Transverse colon (tissue), 4 donors: ENCODE measurements at places on chromosomes 12 and 14. TPM values are rescaled to one million over a fixed set of nuclear protein-coding genes. Genes with fewer than 3 reads are reported as not detected.

DNA sequence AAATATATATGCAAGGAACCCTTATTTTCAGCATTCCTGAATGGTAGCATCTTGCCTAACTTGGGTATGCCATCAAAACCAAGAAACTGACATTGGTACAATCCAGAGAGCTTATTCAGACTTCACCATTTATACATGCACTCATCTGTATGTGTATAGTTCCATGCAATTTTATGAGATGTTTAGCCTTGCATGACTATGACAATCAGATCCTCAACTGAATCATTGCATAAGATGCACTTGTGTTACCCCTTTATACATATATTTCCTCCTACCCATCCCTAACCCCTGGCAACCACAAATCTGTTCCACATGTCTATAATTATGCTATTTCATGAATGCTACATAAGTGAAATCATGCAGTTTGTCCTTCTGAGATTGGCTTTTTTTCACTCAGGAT is 37.0 kb upstream of the PPFIBP1 start:
- no peak overlapping the region for H3K4me3 ChIP-seq
- H3K27ac ChIP-seq: no peak overlapping the region
- H3K36me3 ChIP-seq: no peaks in the 10 kb centered on the region
- H3K4me1 ChIP-seq: no peaks in the 10 kb centered on the region
- DNase-seq: no peak

DNA sequence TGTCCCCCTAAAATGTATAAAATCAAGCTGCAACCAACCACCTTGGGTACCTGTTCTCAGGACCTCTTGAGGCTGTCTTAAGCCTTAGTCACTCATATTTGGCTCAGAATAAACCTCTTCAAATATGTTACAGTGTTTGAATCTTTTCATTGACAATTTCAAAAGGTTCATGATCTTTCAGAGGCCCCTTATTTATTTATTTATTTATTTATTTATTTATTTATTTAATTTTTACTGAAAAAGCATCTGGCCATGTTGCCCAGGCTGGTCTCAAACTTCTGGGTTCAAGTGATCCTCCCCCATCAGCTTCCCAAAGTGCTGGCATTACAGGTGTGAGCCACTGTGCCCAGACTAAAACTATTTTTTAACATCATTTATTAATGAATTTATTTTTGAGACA is 8.2 kb upstream of the NUDT4 start:
- no peaks in the 10 kb centered on the region for H3K4me1 ChIP-seq
- no peak overlapping the region for H3K27ac ChIP-seq
- H3K4me3 ChIP-seq: no peak overlapping the region
- H3K36me3 ChIP-seq: no peaks in the 10 kb centered on the region

DNA sequence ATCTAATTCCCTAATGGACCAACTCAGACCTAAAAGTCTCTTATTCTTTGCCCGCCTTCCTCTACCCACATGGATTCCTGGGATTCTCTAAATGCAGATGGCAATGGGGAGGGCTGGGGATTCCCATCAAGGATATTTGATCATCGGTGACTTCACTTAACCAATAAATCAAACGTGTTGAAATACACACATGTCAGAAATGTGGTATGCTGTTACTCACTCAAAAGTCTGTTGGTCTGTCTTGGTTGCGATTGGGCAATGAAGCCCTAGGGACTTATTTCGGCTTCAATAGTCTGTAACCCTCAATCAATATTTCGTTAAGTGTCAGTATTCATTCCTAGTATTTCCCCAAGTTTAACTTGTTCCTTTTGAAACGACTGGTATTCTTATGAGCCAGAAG is 117.2 kb upstream of the DIO3 start:
- H3K36me3 ChIP-seq: no peaks in the 10 kb centered on the region
- no peak overlapping the region for H3K4me3 ChIP-seq
- no peak for DNase-seq
- H3K4me1 ChIP-seq: no peaks in the 10 kb centered on the region
- H3K27ac ChIP-seq: no peak overlapping the region

DNA sequence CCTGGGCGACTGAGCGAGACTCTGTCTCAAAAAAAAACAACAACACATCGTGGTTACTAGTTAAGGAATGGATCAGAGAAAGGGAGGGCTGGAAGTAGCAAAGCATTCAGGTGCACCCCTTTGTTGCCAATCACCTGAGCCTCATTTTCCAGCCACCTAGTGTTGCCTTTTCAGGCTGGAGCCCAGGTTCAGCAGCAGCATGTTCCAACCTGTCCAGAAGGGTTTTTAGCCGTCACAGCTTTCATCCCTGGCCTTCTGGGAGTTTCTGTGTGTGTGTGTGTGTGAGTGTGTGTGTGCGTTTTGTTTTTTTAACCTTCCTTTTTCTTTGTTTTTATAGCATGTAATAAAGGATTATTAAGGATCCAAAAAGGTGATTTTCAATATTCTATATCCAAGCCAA is 121.1 kb upstream of the ATF1 start:
- H3K4me3 ChIP-seq: no peak overlapping the region
- no peak for DNase-seq
- no peaks in the 10 kb centered on the region for H3K36me3 ChIP-seq
- peaks cover 4% of the 10 kb centered on the region for H3K4me1 ChIP-seq

DNA sequence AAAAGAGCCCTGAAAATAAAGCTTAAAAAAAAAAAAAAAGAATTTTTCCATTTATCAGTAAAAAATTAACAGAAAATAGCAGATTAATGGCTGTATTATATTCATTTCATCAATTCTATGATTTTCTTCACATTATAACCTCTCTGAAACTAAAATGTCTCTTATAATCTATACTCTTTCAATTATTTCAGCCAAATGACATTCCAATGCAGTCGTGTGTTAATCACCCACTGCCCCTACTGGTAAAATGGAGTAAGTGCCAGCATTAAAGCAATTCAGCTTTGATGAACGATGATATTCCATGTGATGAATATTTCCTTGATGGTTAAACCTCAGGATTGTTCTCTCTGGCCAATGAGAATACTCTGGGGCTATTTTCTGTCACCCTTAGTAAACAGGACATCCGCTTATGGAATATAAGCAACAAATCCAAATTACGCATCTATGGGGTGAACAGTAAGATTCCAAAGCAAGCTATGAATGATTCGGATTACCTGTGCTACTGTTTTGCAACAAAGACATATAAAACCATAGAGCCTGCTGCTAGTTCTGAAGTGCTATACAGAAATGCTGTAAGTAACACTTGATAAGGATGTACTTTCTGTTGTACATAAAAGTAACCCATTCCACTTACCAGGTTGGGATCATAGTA is 20.3 kb upstream of the SYCP3 start:
- no peak overlapping the region for H3K4me3 ChIP-seq
- H3K4me1 ChIP-seq: peaks cover 3% of the 10 kb centered on the region
- H3K27me3 ChIP-seq: no peaks in the 10 kb centered on the region
- no peak overlapping the region for H3K27ac ChIP-seq

DNA sequence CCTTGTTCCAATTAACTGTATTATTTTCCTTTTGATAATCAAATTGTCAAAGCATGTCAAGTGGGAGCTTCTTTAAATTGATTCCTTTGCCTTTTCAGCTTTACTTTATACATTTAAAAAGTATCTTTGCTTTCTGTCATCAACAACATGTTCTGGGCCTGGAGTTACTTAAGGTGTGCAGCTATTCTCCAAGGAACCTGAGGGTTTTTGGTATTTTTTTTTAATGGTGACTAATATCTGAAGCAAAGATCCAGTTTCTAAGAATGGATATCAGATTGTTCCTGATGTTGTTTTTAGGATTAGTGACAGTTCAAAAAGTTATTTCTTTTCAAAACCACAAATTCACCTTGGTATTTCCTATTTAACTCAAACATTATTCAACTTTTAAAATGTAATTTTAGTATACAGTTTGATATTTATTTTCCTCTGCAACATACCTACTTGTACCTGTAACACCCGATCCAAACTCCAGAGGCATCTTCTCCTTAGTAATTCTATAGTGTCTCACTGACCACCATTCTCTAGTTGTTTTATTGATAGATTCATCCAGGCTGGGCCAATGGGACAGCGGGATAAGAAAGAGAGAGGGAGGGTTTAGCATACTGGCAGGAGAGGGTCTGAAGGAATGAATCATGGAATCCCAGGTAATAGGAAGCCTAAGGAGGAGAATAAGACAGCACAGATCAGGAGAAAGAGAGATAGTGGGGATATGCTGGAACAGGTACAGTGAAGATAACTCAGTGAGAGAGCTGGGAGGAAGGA is 3.1 kb downstream of the CBLN3 start:
- H3K27ac ChIP-seq: peak overlapping the region; percentile 75
- no peaks in the 10 kb centered on the region for H3K36me3 ChIP-seq
- DNase-seq: no peak
- H3K27me3 ChIP-seq: no peaks in the 10 kb centered on the region
- H3K4me1 ChIP-seq: peaks cover 27% of the 10 kb centered on the region
- H3K4me3 ChIP-seq: no peak overlapping the region

GRCh38 chr12:39592295-39592694 is 27.3 kb downstream of the ABCD2 start:
- H3K36me3 ChIP-seq: no peaks in the 10 kb centered on the region
- H3K4me3 ChIP-seq: no peak overlapping the region
- no peak for DNase-seq
- no peak overlapping the region for H3K27ac ChIP-seq

ACOT4 gene
- total RNA-seq: 3.5 TPM
